ENCODE measurements at places on chromosomes 1 and 21. TPM values are rescaled to one million over a fixed set of nuclear protein-coding genes. Genes with fewer than 3 reads are reported as not detected.

GRCh38 chr21:45431781-45432572 is 27.0 kb downstream of the COL18A1 start:
- H3K36me3 ChIP-seq: peaks cover 2% of the 10 kb centered on the region
- H3K4me3 ChIP-seq: no peak overlapping the region
- peak overlapping the region; percentile 88 for H3K27ac ChIP-seq
- no peak for DNase-seq
- peaks cover 83% of the 10 kb centered on the region for H3K4me1 ChIP-seq
- H3K27me3 ChIP-seq: no peaks in the 10 kb centered on the region

GRCh38 chr1:1937061-1937460 is 18.0 kb upstream of the TMEM52 start:
- H3K4me3 ChIP-seq: no peak overlapping the region
- H3K27me3 ChIP-seq: peaks cover 12% of the 10 kb centered on the region
- no peak overlapping the region for H3K27ac ChIP-seq

DNA sequence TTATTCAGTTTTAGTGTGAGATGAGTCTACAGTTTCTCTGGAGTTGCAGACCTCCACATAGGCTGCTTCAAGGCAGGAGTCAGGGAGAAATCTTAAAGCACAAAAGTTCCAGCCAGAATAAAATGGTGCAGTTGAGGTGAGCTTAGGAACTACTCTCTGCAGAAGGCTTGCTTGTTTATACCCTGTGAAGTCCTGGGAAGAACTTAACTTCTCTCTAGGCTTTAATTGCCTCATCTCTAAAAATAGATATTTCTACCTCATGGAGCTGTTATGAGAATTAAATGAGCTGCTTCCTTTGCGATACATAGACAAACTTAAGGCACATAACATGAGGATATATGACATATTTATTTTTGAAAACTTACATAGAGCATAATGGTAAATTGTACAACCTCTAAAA is 286.2 kb downstream of the GPATCH2 start:
- H3K36me3 ChIP-seq: no peaks in the 10 kb centered on the region
- no peaks in the 10 kb centered on the region for H3K4me1 ChIP-seq
- DNase-seq: no peak
- H3K4me3 ChIP-seq: no peak overlapping the region
- no peak overlapping the region for H3K27ac ChIP-seq

DNA sequence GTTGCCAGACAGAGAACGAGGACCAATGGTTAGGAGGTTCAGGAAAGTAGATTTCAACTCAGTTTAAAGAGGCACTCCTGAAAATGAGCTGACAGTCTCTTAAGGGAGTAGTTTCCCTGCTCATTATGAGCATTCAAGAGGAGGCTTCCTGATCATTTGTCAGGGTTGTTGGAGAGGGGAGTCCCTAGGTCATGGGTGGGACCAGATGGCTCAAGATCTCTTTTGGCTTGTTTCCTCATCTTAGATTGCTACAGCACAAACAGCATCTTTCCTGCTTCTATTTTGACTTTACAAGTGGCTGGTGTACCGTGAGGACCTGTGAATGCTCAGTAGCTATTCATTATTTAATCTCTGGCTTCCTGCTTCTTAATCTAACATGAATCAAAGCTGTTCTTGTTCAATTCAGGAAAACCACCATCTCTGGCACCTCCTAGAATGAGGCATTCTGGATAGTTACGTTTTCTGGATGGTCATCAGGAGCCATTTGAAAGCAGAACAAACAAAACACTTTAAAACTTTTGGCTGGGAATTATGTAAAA is 47.6 kb downstream of the PEX14 start:
- H3K27me3 ChIP-seq: no peaks in the 10 kb centered on the region
- DNase-seq: no peak
- no peak overlapping the region for H3K4me3 ChIP-seq
- H3K36me3 ChIP-seq: peaks cover 2% of the 10 kb centered on the region
- peaks cover 7% of the 10 kb centered on the region for H3K4me1 ChIP-seq
- no peak overlapping the region for H3K27ac ChIP-seq

DNA sequence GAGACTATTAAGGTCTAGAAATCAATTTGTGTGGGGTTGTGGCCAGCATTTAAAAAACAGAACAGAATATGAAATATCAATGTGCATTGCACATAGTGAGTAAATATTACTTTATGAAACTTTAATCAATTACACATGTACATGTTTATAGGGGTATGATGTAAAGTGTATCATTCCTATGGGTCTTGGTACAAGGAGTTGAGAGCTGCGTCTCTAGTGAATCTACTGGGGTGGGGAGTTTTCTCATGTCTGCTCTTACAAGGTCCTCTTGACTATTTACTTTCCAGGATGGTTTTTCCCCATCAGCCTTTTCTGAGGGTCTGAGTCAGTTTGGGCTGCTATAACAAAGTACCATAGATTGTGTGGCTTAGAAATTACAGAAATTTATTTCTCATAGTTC is 75.8 kb downstream of the BACH1 start:
- DNase-seq: no peak
- H3K36me3 ChIP-seq: peaks cover 9% of the 10 kb centered on the region
- no peaks in the 10 kb centered on the region for H3K27me3 ChIP-seq
- peaks cover 18% of the 10 kb centered on the region for H3K4me1 ChIP-seq
- no peak overlapping the region for H3K27ac ChIP-seq

GRCh38 chr1:185215911-185216310 is 58.9 kb downstream of the SWT1 start:
- peaks cover 4% of the 10 kb centered on the region for H3K4me1 ChIP-seq
- no peak overlapping the region for H3K27ac ChIP-seq
- no peak for DNase-seq
- H3K27me3 ChIP-seq: no peaks in the 10 kb centered on the region
- H3K4me3 ChIP-seq: no peak overlapping the region
- H3K36me3 ChIP-seq: peaks cover 8% of the 10 kb centered on the region

GRCh38 chr1:220338759-220339158 is 66.5 kb upstream of the RAB3GAP2 start:
- no peak for DNase-seq
- no peak overlapping the region for H3K4me3 ChIP-seq
- no peak overlapping the region for H3K27ac ChIP-seq
- no peaks in the 10 kb centered on the region for H3K36me3 ChIP-seq

GRCh38 chr1:214801191-214801590 is 198.2 kb downstream of the CENPF start:
- H3K4me1 ChIP-seq: no peaks in the 10 kb centered on the region
- H3K4me3 ChIP-seq: no peak overlapping the region
- H3K27me3 ChIP-seq: peaks cover 14% of the 10 kb centered on the region

- H3K27me3 ChIP-seq: no peaks in the 10 kb centered on the region
- H3K36me3 ChIP-seq: no peaks in the 10 kb centered on the region
- H3K27ac ChIP-seq: no peak overlapping the region
- peaks cover 35% of the 10 kb centered on the region for H3K4me1 ChIP-seq
- no peak overlapping the region for H3K4me3 ChIP-seq
Observed at GRCh38 chr1:170166518-170167180, 20.9 kb downstream of the NTMT2 start.

- no peaks in the 10 kb centered on the region for H3K36me3 ChIP-seq
- no peak overlapping the region for H3K27ac ChIP-seq
- no peak for DNase-seq
- H3K4me1 ChIP-seq: peaks cover 4% of the 10 kb centered on the region
Observed at GRCh38 chr1:57061369-57061768, 95.6 kb upstream of the C8B start.

- no peaks in the 10 kb centered on the region for H3K27me3 ChIP-seq
- no peak overlapping the region for H3K4me3 ChIP-seq
- DNase-seq: no peak
- peaks cover 20% of the 10 kb centered on the region for H3K4me1 ChIP-seq
- peaks cover 12% of the 10 kb centered on the region for H3K36me3 ChIP-seq
Observed at GRCh38 chr1:116951200-116951935, 41.7 kb downstream of the PTGFRN start.

GRCh38 chr21:46040707-46041106 is 57.2 kb upstream of the COL6A2 start:
- H3K27ac ChIP-seq: no peak overlapping the region
- H3K4me3 ChIP-seq: no peak overlapping the region
- H3K4me1 ChIP-seq: peaks cover 54% of the 10 kb centered on the region
- H3K27me3 ChIP-seq: no peaks in the 10 kb centered on the region
- no peak for DNase-seq

GRCh38 chr1:8374356-8374755 is 56.4 kb downstream of the SLC45A1 start:
- peak overlapping the region; percentile 96 for H3K27ac ChIP-seq
- peaks cover 1% of the 10 kb centered on the region for H3K36me3 ChIP-seq
- H3K27me3 ChIP-seq: no peaks in the 10 kb centered on the region
- H3K4me3 ChIP-seq: no peak overlapping the region

DNA sequence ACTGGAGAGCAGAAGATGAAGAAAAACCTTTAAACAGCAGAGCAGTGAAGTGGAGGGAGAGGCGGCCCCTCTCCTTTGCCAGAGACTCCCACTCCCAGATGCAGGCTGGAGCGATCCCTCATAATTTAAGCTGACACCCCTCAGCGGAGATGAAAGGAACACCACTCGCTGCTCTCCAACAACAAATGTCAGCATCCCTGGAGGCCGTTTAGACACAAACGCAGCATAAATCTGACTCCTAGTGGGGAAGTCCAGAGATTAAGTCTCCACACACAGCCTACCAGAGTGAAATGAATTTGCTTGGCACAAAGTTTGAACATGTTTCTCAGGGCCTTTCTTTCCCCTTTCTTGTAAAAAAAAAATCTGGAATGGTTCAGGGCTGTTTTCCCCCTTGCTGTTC is 137.8 kb downstream of the LMX1A start:
- no peaks in the 10 kb centered on the region for H3K4me1 ChIP-seq
- DNase-seq: no peak
- H3K27ac ChIP-seq: no peak overlapping the region
- H3K27me3 ChIP-seq: peaks cover 12% of the 10 kb centered on the region

- peaks cover 4% of the 10 kb centered on the region for H3K36me3 ChIP-seq
- peaks cover 9% of the 10 kb centered on the region for H3K4me1 ChIP-seq
- H3K27me3 ChIP-seq: no peaks in the 10 kb centered on the region
- no peak for DNase-seq
Observed at GRCh38 chr1:205275133-205275532, 46.4 kb downstream of the NUAK2 start.

DNA sequence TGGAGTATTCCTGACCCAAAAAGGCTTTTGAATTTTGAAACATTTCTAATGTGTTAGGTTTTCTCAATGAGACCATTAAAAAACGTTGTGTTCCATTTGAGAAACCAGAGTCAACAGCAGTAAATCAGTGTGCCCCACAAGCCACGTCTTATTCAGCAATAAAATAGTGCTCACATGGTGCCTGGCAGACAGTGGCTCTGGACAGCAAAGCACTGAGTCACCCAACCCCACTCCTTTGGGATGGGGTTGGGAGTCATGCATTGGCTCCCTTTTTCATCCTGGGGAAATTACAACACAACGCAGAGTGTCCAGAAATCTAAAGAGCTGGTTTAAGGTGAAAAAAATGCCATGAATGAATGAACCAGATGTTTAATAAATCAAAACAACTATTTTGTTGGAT is 46.5 kb downstream of the KCNJ15 start:
- H3K27ac ChIP-seq: peak overlapping the region; percentile 83
- no peaks in the 10 kb centered on the region for H3K36me3 ChIP-seq
- no peak overlapping the region for H3K4me3 ChIP-seq
- no peak for DNase-seq

DNA sequence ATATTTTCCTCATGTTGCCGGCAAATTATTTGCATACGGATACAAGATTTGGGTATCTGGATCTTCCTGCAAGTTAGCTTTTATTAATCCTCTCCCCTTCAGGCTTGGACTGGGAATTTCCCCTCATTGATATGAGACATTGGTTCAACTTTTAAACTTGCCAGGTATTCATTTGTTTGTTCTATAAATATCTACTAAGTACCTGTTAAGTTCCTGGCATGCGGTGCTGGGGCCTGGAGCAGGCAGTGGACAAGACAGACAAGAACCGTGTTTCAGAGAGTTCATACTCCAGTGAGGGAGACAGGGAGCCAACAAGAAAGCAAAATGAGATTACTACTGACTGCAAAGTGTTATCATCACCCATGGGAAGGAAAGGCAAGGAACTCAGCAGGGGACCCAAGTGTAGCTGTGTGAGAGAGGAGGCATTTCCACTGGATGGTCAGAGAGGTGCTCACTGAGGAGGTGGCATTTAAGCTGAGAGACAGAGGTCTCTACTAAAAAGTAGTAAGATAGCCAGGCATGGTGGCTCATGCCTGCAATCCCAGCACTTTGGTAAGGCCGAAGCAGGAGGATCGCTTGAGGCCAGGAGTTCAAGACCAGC is 39.1 kb upstream of the FHAD1 start:
- no peaks in the 10 kb centered on the region for H3K36me3 ChIP-seq
- H3K4me3 ChIP-seq: no peak overlapping the region
- H3K27ac ChIP-seq: no peak overlapping the region
- peaks cover 8% of the 10 kb centered on the region for H3K27me3 ChIP-seq
- peaks cover 38% of the 10 kb centered on the region for H3K4me1 ChIP-seq

DNA sequence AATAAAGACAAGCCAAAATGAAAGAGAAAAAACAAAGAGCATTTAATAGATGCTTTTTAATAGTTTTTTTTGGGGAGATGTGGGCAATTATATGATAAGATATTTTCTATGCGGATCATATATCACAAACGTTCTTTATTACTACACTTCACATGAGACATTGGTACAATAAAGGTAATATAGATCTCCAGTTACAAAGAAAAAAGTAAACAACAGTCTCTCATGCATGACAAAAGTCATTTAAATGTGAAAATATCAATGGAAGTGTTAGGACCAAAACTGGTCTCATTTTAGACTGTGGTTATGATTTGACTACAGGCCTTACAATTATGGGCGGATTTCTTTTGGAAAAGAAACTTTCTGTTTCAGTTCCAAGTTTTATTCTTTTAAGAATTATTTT is 687.0 kb downstream of the ADGRL2 start:
- H3K36me3 ChIP-seq: no peaks in the 10 kb centered on the region
- H3K4me3 ChIP-seq: no peak overlapping the region
- no peak for DNase-seq
- H3K27ac ChIP-seq: no peak overlapping the region

Gene MNDA
- not detected for total RNA-seq

Gene SPRR4
- not detected for total RNA-seq

Gene RORC
- not detected for total RNA-seq

Gene THEM5
- total RNA-seq: not detected

Gene SERPINC1
- 0.51 TPM for total RNA-seq

Gene C1orf185
- not detected for total RNA-seq

Gene LCE2D
- total RNA-seq: not detected

Gene S100A1
- 1.2 TPM for total RNA-seq

Gene AADACL4
- total RNA-seq: not detected

Gene DENND2D
- not detected for total RNA-seq

Gene S100A3
- total RNA-seq: 6.5 TPM

Gene FCMR
- not detected for total RNA-seq

Gene GREM2
- 0.05 TPM for total RNA-seq

Gene LAX1
- not detected for total RNA-seq

Gene CELA3B
- not detected for total RNA-seq

Gene RGS8
- 0.17 TPM for total RNA-seq

All from chondrocyte (in vitro differentiated cells).